ENCODE measurements at places on chromosomes 12 and 14.

GRCh38 chr14:106843386-106843785 is 1317.0 kb downstream of the TMEM121 start:
- no peak for DNase-seq

DNA sequence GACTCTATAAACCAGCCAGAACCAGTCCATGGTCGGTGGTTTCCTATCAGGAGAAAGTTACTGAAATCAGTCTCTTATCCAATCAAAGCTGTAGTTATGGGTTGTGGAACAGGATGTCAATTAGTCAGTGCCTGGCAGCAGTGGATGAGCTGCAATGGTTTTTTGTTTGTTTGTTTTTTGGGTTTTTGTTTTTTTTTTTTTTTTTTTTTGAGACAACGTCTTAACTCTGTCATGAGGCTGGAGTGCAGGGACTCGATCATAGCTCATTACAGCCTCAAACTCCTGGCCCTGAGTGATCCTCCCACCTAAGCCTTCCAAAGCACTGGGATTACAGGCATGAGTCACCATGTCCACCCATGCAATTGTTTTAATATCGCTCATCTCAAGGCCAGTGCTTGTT is 113.3 kb upstream of the CAND1 start:
- no peak for DNase-seq

DNA sequence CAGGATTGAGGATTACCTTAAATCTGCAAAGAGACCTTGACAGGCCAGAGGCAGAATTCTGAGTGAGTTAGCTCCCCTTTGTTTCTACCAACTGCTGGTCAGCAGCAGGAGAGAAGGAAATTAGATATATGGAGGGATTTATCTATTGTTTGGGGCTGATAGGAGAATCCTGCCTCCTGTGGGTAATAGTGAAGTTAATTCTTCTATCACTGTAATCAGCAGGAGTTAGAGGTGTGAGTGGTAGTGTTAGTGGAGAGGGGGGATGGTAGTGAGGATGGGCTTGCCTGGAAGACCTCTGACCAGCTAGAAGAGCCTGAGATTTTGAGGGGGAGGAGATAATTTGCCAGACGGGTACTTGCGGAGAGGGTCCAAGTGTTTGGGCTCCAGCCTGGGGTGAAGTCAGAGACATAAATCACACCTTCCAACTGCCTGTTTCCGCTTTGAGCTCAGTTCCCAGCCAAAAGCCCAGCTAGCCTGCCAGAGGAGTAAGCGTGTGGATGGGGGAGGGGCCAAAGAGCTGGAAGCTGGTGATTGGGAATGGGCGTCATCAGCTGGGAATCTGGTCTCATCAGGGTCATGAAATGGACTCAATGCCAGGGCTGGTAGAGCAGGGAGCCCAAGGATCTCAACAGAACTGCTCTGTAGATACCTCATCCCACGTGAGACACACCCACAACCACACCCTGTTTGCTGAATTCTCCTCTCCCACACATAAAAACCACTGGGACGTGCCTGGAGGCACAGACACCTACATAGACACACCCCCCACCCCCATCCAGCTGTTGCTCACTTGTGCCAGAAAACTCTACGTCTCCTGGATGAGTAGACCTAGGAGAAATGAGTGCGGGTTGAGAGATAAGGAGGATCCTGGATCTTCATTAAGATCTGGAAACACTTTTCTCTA is 13.1 kb upstream of the ITGA5 start:
- DNase-seq = peak; percentile 74

GRCh38 chr14:25132094-25132493 is 82.1 kb upstream of the STXBP6 start:
- DNase-seq = no peak

DNA sequence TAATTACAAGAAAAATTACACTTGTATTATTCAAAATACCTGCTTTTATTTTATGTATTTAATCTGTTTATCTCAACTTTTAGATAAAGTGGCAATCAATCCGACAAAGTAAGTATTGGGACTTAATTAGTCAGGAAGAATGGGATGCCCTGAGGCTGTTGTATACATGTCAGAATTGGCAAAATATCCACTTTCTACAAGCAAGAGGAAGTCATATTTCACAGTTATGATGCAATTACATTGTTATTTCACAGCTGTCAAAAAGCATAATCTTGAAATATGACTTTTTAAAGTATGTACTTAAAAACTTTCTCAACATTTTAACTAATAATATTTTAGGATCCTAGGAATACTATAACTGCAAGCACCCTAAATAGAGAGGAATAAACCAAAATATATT is 357.1 kb upstream of the MGAT4C start:
- no peak for DNase-seq

DNA sequence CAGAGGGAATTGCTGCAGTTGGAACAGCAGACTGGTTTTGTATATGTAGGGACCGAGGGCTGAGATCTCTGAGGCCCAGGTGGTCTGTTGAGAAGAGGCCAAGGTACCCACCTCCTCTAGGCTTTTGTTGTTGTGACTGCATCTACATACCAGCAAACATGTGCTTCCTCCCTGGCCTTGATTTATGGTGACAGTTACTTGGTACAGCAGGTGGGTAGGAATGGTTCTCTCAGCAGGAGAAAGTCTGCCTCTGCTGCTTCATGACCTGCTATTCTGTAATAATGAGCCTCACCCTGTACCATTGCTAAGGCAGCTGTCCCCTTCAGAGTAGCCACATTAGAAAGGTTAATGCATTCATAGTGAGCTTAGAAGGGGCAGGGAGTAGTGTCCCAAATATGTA is 196.7 kb upstream of the PELI2 start:
- DNase-seq = no peak

- no peak for DNase-seq
Measured at GRCh38 chr12:103742349-103742932, 98.6 kb downstream of the NT5DC3 start.

- DNase-seq = peak; percentile 53
Measured at GRCh38 chr12:52634266-52635056, 16.1 kb upstream of the KRT73 start.

- DNase-seq = peak; percentile 63
Measured at GRCh38 chr12:121110211-121110940, 22.3 kb upstream of the P2RX7 start.

DNA sequence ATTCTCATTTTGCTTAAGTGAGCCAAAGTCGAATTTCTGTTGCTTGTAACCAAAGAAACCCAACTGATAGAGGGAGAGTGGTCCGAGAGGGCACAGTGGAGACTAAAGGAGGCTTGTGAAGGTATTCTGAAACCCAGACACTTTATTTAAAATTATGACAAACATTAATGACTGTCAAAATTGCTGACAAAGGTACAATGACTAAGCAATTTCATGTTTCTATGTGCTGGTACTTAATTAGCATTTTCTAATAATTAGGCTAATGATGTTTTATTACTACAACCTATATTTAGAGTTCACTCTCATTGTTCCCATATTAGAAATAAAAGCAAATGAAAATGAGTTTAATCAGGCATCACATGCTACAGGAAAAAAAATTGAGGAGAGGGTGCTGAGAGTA is 116.4 kb downstream of the PTGER2 start:
- DNase-seq = no peak

GRCh38 chr12:49965836-49966235 is 4.2 kb downstream of the AQP5 start:
- no peak for DNase-seq

GRCh38 chr14:96205978-96206360 is 1.3 kb downstream of the BDKRB2 start:
- DNase-seq = no peak

DNA sequence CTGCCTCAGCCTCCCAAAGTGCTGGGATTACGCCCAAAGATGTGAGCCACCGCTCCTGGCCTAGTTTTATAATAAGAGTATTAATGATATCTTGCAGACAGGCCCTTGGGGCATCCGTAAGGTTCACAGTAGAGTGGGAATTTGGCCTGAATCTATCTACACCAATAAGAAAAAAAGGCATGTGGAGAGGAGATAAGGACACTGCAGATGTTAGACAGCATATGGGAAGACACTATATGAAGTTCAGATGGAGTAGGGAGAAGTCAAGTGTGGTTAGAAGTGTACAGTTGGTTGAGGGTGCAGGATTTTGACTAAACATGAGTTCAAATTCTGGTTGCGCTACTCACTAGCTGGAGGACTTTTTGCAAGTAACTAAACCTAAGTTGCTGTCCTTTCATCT is 8.5 kb upstream of the TTC8 start:
- no peak for DNase-seq

DNA sequence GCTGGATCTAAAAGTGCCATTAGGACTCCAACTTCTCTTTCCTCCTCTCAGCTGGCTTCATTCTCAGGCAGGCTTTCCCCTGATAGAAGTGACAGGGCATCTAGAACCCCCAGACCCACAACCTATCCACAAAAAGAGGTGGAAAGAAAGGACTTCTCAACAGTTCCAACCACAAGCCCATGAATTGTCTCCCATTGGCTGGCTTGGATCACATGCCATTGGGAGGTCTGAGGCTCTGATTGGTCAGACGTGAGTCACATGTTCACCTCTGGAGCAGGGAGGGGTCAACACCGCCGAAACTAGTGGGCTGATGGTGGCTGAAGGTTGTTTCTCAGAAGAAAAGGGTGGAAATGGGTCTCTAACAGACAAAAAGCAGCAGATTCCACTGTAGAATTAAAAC is 47.2 kb downstream of the DRAM1 start:
- no peak for DNase-seq

- no peak for DNase-seq
Measured at GRCh38 chr14:39875028-39875427, 442.8 kb upstream of the FBXO33 start.

DNA sequence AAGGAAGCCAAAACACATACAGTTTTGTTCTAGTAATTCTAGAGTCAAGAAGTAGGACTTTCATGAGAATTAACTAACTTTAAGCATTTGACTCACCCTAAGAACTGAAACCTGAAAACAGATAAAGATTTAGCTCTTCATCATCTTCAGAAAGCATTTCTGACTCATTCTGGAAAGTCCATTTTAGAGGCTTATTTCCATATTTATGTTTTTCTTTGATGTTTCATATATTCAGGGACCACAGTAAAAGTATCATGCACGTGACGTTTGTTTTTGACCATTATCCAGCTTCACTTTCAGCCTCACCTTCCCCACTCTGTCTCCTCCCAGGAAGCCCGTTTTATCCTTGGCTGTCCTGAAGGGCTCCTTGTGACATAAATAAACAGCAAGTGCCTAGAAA is 79.2 kb downstream of the MDGA2 start:
- DNase-seq = no peak

DNA sequence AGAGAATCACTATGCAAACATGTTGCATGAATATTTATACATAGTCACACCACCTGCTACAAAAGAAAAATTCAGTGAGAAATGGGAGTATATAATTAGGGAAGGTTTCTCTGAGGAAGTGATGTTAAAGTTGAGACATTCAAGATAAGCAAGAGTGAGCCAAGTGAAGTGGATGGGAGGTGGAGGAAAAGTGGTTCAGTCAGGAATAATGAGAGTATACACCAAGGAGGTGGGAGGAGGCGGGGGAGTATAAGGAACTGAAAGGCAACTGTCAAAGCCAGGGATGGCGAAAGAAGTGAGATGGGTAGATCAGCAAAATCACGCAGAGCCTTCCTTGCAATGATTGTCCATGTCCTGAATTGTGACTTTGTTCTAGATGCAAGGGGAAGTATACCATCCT is 33.7 kb downstream of the PRKD1 start:
- no peak for DNase-seq

DNA sequence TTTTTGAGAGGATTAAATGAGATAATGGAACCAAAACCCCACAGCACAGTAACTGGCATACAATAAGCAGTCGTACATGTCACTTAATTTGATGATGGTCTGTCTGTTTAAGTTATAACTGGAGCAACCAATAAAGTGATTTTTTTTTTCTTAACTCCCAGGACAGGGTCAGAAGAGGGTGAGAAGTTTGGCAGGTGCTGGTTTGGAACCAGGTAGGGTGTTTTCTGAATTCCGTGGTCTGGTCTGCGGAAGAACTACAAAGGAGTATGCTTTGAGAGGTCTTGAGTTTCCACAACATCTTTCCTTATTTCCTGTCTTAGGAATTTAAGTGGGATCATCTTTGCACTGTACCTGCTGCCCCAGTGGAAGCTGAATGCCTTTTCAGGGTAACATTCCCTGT is 111.7 kb downstream of the SLC8A3 start:
- DNase-seq = no peak

- DNase-seq = no peak
Measured at GRCh38 chr14:103861413-103862392, 14.3 kb upstream of the PPP1R13B start.

- no peak for DNase-seq
Measured at GRCh38 chr12:33330940-33331339, 108.7 kb downstream of the SYT10 start.

GRCh38 chr14:43475757-43476156 is 1031.3 kb downstream of the FSCB start:
- DNase-seq = no peak

All from ureter (tissue), 1 donor.